ENCODE measurements at places on chromosomes 3 and 15. TPM values are rescaled to one million over a fixed set of nuclear protein-coding genes. Genes with fewer than 3 reads are reported as not detected.

Gene SCAPER
- 5.9 TPM for total RNA-seq

Gene CASR
- total RNA-seq, result not detected

Gene CFAP20DC
- 10.0 TPM for total RNA-seq

Gene CTSH
- 3.5 TPM for total RNA-seq

Gene GOLGA8R
- total RNA-seq, result not detected

Gene PIERCE2
- total RNA-seq, result 1.1 TPM

Gene TRPM1
- not detected for total RNA-seq

Gene ZNF385D
- total RNA-seq, result not detected

Gene MGA
- total RNA-seq, result 7.6 TPM

Gene GHSR
- not detected for total RNA-seq

Gene STAB1
- total RNA-seq, result under 0.01 TPM

Gene SEMA3B
- total RNA-seq, result 3.5 TPM

Gene SCN11A
- not detected for total RNA-seq

Gene CLDN11
- 3.4 TPM for total RNA-seq

Gene RETNLB
- not detected for total RNA-seq

Gene ATP13A4
- total RNA-seq, result not detected

Gene ITPKA
- 0.62 TPM for total RNA-seq

Gene FGF12
- 0.31 TPM for total RNA-seq

Gene MKRN2OS
- 1.1 TPM for total RNA-seq

Gene CHAC1
- 20.5 TPM for total RNA-seq

Gene TMC3
- not detected for total RNA-seq

Gene TSEN2
- total RNA-seq, result 17.6 TPM

Gene OXTR
- total RNA-seq, result 0.61 TPM

Gene NME9
- total RNA-seq, result not detected

Gene B3GNT5
- total RNA-seq, result 35.4 TPM

Gene XCR1
- not detected for total RNA-seq

Gene SHF
- 0.38 TPM for total RNA-seq

Gene CD80
- not detected for total RNA-seq

Gene SYNPR
- not detected for total RNA-seq

Gene MESP2
- total RNA-seq, result 1.7 TPM

Gene ERICH6
- not detected for total RNA-seq

Gene C3orf20
- not detected for total RNA-seq

Gene KCNMB3
- 0.16 TPM for total RNA-seq

Gene TUSC7
- not detected for total RNA-seq

Gene STRIT1
- total RNA-seq, result not detected

Gene ZNF662
- total RNA-seq, result 1.0 TPM

Gene AGTR1
- total RNA-seq, result not detected

Gene NXPE3
- total RNA-seq, result 11.3 TPM

Gene SCAANT1
- total RNA-seq, result not detected

Gene CCNB2
- 33.3 TPM for total RNA-seq

Gene TMEM108
- total RNA-seq, result not detected

Gene LRRK1
- 8.0 TPM for total RNA-seq

Gene TNFAIP8L3
- 1.1 TPM for total RNA-seq

Gene ARGFX
- total RNA-seq, result not detected

Gene UBAP1L
- total RNA-seq, result 0.38 TPM

Gene FBXW12
- total RNA-seq, result not detected

Gene PARP15
- 0.04 TPM for total RNA-seq

Gene GRM7
- not detected for total RNA-seq

Gene GNB4
- total RNA-seq, result 23.7 TPM

Gene TLR9
- not detected for total RNA-seq

Gene ARHGEF26
- total RNA-seq, result 2.0 TPM

All from hair follicular keratinocyte (primary cell).